ENCODE measurements at places on chromosomes 13 and 19.

- no peak for DNase-seq
Observed at GRCh38 chr19:11659612-11660011, 62.3 kb downstream of the ZNF627 start.

DNA sequence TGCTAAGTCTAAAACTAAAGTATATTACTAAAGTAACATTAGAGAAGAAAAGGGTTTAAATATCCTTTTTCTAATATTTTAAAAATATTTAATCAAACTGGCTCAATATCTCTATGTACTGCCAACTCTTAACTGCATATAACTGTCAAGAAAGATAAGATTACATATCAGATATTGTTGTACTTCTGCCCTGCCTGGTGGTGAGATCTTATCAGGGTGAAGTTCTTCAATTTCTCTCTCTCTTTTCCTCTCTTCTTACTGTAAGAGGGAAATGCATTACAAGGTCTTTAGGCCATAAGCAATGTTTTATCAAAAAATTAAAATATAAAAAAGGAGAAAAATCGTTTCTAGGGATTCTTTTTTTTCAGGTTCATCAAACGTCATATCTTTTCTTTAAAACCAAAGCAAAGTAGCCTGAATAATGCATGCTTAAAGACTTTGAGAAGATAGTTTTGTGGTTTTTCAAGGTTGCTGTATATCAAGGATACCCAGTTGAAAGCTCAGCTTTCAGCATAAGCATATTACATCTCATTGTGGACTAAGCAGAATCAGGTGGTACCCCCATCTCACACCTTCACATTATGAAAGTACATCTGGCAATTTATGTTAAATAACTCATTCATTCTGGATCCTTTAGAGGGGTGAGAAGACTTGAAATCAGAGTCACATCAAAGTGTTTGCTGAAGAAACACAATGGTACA is 1625.7 kb upstream of the SLC10A2 start:
- DNase-seq, result no peak

GRCh38 chr19:31154021-31154420 is 195.2 kb downstream of the TSHZ3 start:
- no peak for DNase-seq

- DNase-seq, result no peak
Observed at GRCh38 chr19:35375505-35376307, 4.8 kb downstream of the GPR42 start.

- no peak for DNase-seq
Observed at GRCh38 chr13:48485432-48485831, 47.4 kb downstream of the RCBTB2 start.

- DNase-seq, result no peak
Observed at GRCh38 chr13:106981051-106981450, 413.1 kb upstream of the ARGLU1 start.

DNA sequence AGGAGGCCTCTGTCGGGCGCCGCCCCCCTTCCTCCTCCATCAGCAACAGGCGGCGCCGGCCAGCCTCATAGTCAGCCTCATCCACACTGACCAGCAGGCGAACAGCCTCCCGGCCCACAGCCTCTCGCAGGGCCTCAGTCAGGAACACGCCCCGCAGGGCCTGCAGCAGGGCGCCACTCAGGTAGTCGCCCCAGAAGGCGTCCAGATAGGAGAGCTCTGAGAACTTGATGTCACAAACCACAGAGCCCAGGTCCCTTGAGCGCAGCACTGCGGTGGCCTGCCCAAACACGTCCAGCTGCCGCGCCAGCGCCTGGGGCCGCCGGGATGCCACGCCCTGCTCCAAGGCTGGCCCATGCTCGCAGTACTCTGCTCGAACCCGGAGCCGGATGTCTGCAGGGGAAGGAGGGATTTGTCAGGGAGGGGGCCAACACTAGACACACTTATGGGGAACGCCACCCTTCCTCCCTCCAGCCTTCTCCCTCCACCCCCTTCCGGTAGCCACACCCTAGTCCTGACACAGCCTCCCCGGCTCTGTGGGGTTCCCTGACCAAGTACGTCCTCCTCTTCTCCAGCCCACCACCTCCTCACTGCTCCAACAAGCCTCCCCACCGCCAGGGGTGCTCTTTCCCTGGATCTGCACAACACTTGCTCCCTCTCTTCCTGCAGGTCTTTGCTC is 17.9 kb downstream of the DEDD2 start:
- DNase-seq, result peak; percentile 51

Measured in stimulated activated CD4-positive, alpha-beta T cell treated with anti-CD3 and anti-CD28 coated beads, Interleukin-4, amount 100 ng/mL, for 1 hour (primary cell).